DMS53 (cell line): ENCODE measurements at places on chromosomes 11 and 22.

- DNase-seq = no peak
These were observed 26.1 kb upstream of the SLC25A18 start for GRCh38 chr22:17537155-17537554.

DNA sequence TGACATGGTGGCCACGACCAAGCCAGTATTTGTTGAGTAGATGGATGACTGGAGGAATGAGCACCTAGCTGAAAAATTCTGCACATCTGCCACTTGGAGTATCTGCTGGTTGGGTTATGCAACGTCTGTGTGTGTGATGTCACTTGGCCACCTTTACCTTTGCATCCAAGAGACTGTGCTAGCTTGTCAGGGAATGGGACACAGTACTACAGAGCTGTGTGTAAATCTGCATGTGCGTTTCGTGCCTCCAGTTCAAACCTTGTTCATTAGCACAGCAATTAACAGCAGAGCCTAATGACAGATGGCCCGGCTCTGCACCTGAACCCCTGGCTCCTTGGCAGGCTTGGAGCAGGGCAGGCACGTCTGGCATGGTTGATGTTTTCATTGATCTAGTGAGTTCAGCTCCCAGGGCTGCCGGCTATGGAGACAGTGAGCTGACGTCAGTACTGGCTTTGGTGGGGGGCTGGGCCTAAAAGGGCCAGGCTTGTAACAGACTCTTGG is 188.4 kb upstream of the NAV2 start:
- DNase-seq = peak; percentile 13

GRCh38 chr11:10485646-10486045 is 30.6 kb downstream of the AMPD3 start:
- DNase-seq = no peak

GRCh38 chr11:57646194-57646798 is 3.4 kb downstream of the YPEL4 start:
- no peak for DNase-seq

DNA sequence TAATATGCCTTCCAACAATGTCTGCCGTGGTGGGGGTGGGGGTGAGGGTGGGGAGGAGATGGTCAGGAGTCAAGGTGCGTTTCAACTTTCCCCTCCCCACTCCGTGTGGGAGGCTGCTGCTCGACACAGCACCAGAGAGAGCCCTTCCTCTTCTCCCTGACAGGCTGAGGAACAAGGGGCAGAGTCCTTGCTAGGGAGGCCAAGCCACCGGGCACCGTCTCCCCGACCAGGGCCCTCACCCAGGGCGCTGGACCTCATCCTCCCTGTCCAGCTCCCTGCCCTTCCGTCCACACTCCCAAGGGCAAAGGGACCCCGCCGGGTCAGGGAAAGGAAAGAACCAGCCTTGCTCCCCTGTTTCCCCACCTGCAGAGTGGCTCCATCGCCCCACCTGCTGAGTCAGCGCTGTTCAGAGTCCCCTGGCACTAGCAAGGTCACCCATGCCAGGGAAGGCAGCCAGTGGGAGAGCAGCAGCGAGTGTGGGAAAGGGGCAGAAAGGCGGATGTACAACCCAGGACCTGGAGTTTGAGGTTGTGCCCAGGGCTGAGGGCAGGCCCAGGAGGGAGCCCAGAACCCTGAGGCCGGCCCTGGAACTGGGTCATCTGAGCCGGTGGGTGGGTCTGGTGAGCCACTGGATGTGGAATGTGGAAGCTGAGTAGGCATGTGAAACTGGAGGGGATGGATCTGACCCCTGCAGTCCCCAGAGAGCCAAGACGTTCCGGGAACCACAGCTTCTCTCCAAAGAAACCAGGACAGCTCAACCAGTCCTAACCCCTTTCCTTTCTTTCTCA is 47.2 kb downstream of the BUD13 start:
- no peak for DNase-seq

DNA sequence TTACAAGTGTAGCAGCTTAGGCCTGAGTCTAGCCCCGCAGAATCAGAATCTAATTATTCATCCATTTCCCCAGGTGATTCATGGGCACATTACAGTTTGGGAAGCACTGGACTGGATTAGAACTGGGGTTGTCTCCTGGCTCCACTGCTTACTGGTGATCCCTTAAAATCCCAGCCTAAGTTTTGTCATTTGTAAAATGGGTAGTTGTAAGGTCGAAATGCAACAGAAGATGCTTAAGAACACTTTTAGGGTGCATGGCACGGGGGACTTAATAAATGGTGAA is 1.3 kb downstream of the STX3 start:
- DNase-seq = peak; percentile 37

DNA sequence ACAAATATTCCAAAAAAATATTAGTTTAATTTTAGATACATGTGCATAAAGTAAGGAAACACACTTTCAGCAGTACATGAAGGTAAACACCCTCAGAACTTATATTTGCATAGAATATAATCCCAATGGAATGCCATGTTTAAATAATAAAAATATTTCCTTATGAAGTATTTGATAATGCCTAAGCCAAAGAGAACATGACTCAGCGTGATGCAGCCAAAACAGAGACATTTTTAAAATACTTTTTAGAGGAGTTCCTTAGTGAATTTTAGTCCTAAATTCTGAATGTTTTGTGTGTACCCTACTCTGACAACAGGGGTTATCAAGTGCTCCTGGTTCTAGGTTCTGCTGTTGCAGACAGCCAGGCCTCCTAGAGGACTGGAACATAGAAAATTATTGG is 39.1 kb upstream of the POU2AF2 start:
- no peak for DNase-seq

- no peak for DNase-seq
These were observed 159.7 kb downstream of the FAT3 start for GRCh38 chr11:92384358-92384757.

DNA sequence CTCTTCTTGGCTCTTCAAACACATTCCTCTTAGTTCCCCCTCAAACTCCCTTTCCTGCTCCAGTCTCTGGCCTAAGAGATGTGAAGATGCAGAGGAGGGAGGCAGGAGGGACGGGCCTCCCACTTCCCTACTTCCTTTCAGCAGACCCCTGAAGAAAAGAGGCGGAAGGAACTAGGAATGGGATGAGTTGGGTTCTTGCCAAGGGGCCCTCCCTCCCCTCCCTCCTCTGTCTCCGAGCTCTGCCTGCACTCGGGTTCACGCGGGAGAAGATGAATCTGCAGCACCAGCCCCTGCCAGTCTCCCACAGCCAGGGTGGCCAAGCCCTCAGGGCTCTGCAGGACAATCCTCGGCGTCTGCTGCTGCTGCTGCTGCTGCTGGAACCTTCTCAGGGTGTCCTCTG is 24.3 kb upstream of the PKNOX2 start:
- DNase-seq = no peak

DNA sequence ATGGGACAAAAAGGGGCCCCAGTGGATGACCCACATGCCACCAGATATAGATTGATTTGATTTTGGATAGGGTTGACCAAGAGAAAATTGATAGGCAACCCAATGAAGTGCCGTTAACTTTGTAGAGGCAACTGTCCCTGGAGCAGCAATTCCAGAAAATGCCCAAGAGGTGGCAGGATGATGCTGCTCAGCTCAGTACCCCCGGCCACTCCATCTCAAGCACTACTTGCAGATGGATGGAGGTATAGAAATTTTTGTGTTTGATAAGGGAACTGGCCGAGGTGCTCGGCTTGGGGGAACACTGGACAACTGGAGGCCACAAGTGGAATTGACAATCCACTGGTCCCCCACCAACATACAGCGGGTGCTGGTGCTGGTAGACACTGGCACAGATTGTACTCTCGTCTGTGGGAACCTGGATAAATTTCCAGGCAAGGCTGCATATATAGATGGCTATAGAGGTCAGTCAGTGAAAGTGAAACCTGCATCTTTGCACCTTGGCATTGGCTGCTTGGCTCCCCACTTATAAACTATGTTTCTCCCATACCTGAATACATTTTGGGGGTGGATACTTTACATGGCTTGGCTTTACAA is 86.3 kb downstream of the CCDC83 start:
- DNase-seq = peak; percentile 88

- peak; percentile 8 for DNase-seq
These were observed 84.6 kb upstream of the GUCY1A2 start for GRCh38 chr11:107102692-107103477.

DNA sequence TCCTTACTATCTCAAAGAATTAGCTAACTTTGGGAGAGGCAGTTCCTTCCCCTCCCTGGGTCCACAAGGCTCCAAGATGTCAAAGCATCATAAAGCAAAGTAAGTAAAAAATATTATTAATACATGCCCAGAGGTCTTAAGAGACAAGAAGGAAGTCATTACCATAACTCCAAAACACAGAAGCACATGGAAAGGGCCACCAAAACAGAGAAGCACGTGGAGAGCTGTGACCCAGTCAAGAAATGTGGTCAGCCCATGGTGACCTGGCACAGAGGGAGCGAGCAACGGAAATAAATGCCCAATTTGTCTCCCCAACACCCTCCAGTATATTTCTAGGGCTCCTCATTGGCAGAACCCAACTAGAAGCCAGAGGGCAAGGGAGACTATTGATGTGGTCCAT is 277.5 kb upstream of the API5 start:
- no peak for DNase-seq

GRCh38 chr11:70146299-70146698 is 56.8 kb upstream of the FADD start:
- no peak for DNase-seq

DNA sequence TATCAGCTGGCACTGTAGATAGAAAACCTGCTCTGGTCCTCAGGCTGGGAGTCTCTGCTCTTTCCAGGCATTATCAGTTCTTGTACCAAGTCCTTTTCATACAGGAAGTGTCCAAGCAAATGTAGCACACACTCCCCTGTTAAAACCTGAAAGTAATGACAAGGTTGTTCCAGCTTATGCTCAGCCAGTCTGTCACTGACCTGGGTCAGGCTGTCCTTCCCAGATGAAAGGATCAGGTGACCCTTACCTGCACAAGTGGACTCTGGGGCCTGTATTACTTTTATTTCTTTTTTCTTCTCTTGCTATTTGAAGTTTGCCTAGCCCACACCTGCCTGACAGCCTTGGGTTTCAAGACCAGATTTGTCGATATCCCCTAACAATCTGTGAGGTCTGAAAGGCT is 156.3 kb upstream of the SESN3 start:
- DNase-seq = no peak

- no peak for DNase-seq
These were observed 25.0 kb upstream of the EXPH5 start for GRCh38 chr11:108618529-108618928.

- no peak for DNase-seq
These were observed 9.1 kb downstream of the DCHS1 start for GRCh38 chr11:6646576-6646917.

DNA sequence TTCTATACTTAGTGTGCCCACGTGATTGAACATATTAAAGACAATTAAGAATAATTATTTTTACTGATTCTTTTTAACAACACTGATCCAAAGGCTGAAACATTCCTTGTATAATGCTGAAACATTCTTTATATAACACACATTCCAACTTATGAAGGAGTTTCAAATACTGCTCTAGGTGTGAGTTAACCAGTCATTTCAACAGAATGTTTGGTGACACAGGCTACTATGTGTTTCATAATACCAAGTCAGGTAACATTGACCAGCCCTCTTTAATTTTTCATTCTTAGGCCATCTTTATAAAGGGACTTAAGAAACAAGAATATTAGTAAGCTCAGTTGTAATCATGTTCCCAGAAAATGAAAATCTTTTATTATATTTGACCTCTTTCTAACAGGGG is 136.6 kb downstream of the ELP4 start:
- no peak for DNase-seq

- no peak for DNase-seq
These were observed 49.8 kb upstream of the SPATA19 start for GRCh38 chr11:133895061-133895479.

GRCh38 chr22:41301085-41302020 is at the start of gene ZC3H7B:
Gene ZC3H7B, plus strand, starts transcription at chr22:41301525. Its CDS starts 19,136 bp downstream, at chr22:41320661.
- peak; percentile 89 for DNase-seq

DNA sequence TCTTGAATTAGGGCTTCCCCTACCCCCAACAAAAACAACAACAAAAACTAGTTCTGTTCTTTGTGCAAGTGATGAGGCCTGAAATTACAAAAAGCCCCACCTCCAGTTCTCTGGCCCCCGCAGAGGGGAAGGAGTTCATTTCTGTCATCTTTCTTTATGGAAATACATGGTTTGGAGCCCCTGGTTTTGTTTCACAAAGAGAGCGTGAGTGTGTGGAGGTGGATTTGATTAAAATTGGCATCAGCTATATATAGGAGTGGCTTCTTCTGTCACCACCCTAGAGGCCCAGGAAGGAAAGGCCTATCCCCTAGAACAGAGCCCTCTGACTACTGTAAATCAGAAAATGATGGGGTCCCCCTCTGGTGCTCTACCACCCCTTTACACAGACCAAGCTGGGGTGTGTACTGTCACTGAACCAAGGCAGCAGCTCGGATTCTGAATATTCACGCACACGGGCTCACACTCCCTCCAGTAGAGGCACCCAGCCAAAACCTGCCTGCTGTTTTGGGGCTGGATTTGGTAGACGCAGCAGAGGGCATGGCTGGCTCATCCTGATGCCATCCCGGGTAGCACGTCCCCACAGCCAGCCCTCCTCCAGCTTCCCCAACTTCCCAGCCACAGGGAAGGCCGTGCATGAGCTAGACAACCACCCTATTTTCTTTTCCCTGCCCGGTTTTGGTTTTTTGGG is 19.4 kb downstream of the RCOR2 start:
- no peak for DNase-seq

- no peak for DNase-seq
These were observed 38.4 kb upstream of the KLHL35 start for GRCh38 chr11:75471176-75471973.

GRCh38 chr11:127119356-127119755 is 118.8 kb upstream of the KIRREL3 start:
- no peak for DNase-seq

DNA sequence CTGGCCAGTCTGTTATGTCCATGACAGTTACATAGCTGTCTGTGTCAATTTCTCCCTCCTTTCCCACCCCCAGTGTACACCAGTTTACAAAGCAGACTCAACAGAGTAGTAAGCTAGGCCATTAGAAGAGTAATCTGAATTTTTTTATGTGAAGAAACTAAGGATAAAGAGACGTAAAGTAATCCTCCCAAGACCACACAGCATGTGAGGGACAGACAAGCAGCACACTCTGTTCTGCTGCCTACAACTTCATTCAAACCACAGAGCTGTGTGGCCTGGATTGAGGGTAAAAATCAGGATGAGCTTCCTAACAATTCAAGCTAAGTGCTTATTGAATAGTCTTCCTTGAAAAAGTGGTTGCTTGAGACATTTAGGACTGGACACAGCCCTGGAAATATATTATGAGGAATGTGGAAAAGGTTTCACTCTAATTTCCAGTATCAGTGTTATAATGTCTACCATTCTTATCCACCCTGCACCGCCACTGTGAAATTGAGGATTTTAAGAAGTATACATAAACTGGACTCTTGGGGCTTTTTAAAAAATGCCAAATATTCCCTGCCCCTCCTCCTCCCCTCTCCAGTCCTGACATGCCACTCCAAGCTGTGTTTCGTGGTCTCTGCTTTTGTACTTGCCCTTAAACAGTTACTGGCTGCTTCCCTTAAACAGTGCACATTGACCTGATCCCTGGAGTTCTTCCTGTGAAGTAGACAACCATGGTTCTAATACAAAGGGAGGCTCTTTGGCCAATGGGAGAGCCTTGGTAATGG is 40.9 kb downstream of the EXT2 start:
- no peak for DNase-seq

- no peak for DNase-seq
These were observed 37.4 kb downstream of the COMMD9 start for GRCh38 chr11:36251823-36252222.

GRCh38 chr11:93476796-93477195 is 66.4 kb downstream of the SMCO4 start:
- no peak for DNase-seq

GRCh38 chr11:133988686-133989410 is 32.1 kb upstream of the IGSF9B start:
- no peak for DNase-seq

- DNase-seq = peak; percentile 67
These were observed 84.3 kb downstream of the MSANTD4 start for GRCh38 chr11:105937738-105938137.
